ENCODE measurements at places on chromosomes 3 and 15. TPM values are rescaled to one million over a fixed set of nuclear protein-coding genes. Genes with fewer than 3 reads are reported as not detected.

DNA sequence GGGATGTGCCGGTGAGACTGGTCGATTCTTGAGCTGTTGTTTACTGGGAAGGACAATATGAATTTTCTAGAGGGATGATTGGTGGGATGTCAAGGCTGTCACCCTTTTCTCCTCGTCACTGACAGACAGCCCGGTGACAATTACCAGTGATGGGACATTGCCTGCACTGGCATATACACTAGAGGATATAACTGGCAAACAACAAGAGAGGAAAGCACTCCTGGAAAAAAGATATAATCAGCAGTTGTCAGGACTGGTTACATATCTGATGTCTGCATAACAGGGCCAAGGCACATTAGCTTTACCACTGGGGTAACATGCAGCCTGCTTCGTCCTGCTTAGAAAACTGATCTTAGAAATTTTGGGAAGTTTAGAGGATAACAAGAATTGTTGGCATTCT, 131.1 kb downstream of the ROBO2 start:
- DNase-seq, result no peak

DNA sequence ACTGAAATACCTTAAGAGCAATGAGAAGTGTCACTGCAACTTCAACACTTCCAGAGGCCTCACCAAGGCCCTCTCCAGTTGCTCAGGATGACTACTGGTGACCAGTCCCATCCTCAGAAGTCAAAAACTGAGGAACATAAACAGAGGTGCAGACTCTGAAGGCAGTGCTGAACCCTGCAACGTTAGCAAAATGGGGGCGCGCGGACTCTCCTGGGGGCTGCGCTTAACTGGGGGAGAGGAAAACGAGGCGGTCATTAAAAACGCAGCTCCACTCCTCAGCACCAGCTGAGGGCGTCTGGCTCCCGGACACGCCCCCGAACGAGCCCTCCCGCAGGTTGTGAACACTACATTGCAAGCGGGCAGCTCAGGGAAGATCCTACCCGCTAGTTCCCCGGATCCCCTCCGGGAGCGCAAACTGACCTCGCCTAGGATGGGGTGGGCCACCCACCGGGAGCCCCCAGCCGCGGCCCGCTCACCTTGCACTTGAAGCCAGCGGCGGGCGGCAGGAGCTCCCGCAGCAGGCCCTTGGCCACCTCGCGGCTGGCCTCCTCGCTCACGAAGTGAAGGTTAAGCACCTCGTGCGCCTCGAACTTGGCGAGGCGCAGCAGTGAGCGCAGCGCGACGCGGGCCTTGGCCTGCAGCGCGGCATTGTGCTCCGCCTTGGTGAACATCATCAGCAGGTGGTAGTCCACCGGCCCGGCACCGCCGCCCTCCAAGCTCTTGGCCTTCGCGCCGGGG, 711 bp downstream of the XXYLT1 start:
- no peak for DNase-seq

PIGX gene
- polyA plus RNA-seq, result 16.6 TPM

HRG gene
- not detected for polyA plus RNA-seq

GRCh38 chr15:78691167-78691850, 50.3 kb upstream of the CHRNB4 start:
- no peak for DNase-seq

STRC gene
- polyA plus RNA-seq, result 0.90 TPM

- DNase-seq, result no peak
Observed at GRCh38 chr3:71629289-71629688, 45.8 kb upstream of the FOXP1 start.

DNA sequence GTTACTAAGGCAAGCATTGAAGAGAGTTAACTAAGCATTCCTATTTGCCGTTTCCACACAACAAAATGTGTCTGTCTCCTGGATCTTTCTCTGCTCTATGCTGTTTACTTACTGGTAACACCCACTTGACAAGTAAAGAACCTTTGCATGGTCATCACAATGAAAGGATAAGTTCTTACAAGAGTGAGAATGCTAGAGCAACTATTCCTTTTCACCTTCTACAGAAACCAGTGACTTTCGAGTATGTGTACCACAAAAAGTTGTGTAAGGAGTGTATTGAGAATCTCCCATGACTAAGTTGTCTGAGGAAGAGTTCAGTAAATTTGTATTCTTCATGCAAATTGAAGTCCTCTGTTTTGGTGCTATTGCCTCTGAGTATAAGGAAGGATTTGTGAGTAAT, 10.8 kb downstream of the TIPARP start:
- no peak for DNase-seq

GRCh38 chr3:37588758-37589157, 272.9 kb upstream of the CTDSPL start:
- DNase-seq, result no peak

GRCh38 chr3:14463330-14464140, 61.1 kb downstream of the SLC6A6 start:
- no peak for DNase-seq

DNA sequence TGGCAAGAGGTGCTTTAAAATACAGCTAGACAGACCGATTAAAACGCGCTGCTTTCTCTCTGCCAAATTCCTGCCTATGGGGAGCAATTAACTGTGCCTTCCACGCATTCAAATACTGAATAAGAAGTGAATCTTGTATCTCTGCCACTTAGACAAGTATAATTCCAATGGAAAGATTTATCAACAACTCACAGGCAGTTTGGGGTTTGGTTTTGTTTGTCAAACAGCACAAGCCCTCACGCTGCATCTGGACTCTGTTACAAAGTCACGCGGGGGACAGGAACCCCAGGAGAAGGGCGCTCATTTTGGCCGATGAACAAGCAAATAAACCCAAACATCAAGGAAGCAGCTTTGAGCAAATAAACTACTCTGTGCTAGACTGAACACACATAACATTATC, 61.8 kb upstream of the TMCO5A start:
- DNase-seq, result no peak

CYFIP1 gene
- polyA plus RNA-seq, result 49.3 TPM

DNA sequence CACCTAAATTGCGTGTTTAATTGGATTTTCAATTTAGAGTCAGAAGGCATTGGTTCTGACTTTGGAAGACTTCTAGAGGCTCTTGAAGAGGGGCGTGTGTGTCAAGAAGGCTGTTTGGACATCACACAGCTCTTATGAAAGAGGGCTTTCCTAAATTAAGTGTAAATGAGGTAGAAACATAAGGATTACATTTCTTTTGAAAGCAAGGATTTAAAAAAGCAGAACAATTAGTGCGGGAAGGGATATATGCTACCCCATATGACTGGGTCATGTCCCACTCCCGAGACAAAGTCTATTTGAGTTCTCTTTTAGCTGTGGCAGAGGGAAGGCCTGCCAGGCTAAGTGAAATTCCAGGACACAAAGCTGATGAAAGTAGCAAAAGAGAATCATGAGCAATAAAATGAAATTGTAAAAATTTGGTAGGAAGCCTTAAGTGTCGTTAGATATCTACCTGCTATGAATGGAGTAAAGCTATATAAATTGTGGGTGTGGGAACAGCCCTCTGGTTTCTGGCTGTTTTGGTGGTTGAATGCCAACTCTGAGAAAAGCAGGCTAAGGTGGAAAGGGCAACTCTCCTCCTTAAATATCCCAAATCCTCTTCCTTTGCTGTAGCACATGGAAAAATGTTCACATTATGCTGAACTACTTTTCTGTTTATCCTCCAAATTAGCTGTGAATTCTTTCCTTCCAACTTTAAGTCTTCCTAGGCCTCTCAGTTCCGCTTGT, 100.6 kb upstream of the TSC22D2 start:
- no peak for DNase-seq

PIERCE2 gene
- 1.1 TPM for polyA plus RNA-seq

SUMF1 gene
- polyA plus RNA-seq, result 10.9 TPM

- DNase-seq, result no peak
Observed at GRCh38 chr3:32973982-32974381, 22.5 kb downstream of the CCR4 start.

- DNase-seq, result no peak
Observed at GRCh38 chr15:75750261-75751050, 37.8 kb upstream of the CSPG4 start.

- DNase-seq, result no peak
Observed at GRCh38 chr3:73249047-73249446, 187.6 kb downstream of the EBLN2 start.

- DNase-seq, result no peak
Observed at GRCh38 chr3:15479400-15480224, 41.9 kb downstream of the COLQ start.

GRCh38 chr3:127002195-127003174, 19.6 kb downstream of the PLXNA1 start:
- no peak for DNase-seq

DNA sequence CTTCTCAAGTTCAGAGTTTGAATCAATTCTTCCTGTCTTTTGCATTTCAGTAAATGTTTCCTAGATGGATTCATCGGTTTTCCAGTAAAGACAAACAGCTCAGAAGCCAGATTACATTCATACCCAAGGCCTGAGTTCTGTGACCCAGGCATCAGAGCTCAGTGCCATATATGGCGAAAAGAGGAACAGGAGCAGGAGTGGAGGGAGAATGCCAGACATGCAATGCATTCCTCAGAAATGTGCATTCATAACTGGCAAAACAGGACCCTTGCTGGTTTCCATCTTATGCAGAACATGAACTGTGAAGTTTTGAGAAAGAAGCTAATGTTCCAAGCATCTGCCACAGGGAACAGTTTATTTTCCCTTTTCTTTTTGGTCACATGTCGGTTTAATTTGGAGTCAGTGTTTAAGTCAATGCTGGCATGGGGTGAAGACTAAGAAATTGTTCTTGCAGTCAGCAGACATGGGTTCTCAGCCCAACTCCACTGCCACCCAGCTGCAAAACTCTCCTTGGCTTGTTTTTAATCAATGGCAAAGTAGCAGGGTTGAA, 116.5 kb downstream of the LPP start:
- DNase-seq, result no peak

STRIT1 gene
- polyA plus RNA-seq, result 49.3 TPM

- no peak for DNase-seq
Observed at GRCh38 chr3:178676942-178677790, 140.9 kb downstream of the KCNMB2 start.

DNA sequence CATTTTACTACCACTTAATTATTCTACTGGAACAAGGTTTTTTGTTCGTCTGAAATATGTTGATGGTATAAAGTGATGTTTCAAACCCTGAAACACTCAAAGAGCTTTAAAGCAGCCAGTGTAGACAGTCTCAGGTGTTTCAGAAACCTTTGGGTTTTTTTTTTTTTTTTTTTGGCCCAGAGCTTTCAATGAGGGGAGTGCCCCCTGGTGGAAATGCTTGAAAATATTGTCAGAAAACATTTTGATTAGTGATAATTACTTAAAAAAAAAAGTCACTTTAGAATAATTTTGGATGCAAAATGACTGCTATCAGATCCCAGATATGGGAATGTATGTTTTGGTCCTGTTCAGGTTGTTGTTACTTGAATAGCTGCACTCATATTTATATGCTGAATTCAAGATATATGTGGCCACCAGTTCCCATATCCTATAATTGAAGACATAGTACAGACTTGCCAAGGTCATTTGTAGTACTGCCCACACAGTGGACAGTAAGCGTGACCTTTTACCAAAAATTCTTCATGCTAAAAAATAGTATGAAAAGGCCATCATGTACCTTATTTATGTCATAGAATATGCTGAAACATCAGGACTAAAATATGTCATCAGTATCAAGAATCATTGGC, 35.9 kb downstream of the SATB1 start:
- no peak for DNase-seq
